ENCODE measurements at places on chromosomes 2 and 18.

DNA sequence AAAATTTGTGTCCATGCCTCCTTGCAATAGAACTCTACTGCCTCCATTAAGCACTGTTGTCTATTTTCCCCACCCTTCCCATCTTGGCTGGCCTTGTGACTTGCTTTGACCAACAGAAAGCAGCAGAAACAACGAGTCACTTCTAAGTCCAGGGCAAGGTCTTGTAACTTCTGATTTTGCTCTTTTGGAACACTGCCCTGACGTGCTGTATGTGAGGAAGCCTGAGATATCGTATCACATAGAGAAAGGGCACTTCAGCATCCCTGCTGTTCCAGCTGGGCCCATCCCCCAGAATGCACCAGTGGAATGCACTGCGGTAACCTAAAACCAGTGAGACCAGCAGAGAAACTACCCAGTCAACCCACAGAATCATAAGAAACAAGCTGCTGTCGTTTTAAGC lies 28.1 kb downstream of the NCKAP1 start:
- DNase-seq, result no peak

DNA sequence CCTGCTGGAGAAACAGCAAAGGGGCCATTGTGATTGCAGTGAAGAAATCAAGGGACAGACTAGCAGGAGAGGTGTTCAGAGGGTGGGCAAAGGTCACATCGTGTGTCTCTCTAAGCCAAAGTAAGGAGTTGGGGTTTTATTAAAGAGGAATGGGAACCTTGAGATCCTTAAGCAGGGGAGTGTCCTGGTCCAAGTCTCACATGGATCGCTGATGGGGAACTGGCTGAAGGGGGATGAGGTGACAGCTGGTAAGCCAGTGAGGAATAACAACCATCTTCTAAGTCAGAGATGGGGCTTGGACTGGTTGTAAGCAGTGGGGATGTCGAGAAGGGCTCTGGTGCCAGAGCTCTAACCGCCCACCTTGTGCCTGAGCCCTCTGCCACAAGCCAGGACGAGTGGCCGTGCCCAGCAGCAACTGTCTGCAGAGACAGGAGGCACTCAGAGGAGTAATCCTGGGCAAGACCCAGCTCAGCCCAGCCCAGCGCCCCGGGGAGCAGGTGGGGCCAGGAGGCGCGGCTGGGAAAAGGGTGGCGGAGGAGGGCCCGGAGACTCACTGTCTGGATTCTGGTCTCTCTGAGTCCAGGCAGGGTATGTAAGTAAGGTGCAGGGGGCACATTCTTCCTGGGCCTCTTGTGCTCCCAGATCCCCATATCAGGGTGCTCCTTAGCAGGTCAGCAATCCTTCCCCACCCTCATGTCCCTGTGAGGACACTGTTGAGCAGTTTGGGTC lies 13.7 kb downstream of the WNT10A start:
- no peak for DNase-seq

- DNase-seq, result no peak
These were observed 86.4 kb downstream of the GCA start for GRCh38 chr2:162430323-162430722.

DNA sequence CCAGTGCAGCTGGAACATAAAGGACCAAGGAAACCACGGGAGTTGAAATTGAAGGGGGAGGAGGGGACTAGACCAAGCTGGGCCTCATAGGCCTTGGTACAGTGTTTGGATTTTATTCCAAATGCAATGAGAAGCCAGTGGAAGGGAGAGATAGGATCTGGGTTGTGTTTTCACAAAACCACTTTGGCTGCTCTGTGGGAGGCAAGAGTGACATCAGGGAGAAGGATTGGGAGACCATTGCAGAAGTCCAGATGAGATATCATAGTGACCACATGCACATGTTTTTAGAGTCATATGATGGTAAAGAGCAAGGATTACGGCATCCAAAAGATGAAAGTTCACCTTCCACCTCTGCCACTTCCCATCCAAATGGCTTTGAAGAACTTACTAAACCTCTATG lies 210.2 kb downstream of the PAX3 start:
- DNase-seq, result no peak

- no peak for DNase-seq
These were observed 73.8 kb downstream of the TMEM185B start for GRCh38 chr2:120149406-120149805.

DNA sequence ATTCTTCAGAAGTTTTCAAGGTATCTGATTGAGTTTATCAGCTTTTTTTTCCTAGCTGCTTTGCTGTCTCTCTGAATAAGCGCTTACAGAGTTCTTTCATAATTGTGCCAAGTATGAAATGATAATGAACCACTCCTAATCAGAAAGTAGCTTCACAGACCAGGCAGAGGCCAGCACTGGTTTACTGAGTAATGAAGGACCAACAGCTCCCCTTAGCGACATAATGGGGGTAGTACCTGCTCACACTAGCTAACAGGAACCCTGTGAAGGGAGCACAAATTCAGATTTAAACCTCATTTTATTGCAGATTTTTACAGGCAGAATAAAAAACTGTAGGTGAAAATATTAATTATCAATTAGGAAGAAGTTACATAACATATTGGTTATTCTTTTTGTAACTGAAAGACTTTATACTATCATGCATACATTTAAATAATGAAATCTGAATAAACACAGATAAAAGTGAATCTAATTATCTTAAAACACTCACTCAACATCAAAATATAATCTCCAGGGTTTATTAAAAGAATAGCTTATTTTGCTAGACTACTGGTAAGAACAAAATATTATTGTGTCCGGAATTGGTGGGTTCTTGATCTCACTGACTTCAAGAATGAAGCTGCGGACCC lies 53.7 kb upstream of the LRRC30 start:
- no peak for DNase-seq

GRCh38 chr2:109260116-109260855 lies 131.3 kb downstream of the SH3RF3 start:
- no peak for DNase-seq

DNA sequence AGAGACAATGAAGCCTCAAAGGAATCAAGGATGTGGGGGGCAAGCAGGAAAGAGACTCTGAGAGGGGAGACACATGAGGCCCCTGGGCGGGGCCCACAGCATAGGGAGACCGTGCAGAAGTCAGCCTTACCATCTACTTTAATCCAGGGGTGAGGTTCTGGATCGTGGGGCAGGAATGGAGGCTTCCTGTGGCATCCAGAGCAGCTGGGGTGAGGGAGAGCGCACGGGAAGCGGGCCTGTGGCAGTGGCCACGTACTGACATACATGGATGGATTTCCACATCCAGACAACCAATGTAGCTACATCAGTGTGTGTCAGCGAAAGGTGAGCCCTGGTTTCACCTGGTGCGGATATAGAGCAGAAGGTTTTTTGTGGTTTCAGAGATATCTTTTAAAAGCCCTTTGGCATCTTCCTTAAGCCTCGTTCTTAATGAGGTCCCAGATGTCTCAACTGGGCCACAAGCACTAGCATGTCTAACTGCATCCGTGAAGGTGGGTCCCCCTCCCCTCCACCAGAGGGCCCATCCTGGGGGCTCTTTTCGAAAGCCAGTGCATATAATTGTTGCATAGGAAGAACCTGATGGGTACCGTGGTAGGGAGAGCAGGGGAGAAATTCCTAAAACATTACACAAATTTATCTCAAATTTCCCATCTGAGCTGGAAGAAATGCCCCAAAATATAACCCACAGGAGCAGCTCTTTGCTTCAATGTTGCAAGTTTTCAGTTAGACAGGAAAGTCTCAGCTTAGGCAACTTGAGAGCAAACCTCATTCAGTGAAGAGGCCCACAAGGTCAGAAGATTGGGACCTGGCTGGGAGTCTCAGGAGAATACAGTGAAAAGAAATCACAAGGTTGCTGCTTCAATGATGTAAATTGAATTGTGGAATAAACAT lies 90.9 kb downstream of the SP3 start:
- DNase-seq, result no peak

- DNase-seq, result no peak
These were observed 463.3 kb downstream of the STK39 start for GRCh38 chr2:167784084-167784425.

DNA sequence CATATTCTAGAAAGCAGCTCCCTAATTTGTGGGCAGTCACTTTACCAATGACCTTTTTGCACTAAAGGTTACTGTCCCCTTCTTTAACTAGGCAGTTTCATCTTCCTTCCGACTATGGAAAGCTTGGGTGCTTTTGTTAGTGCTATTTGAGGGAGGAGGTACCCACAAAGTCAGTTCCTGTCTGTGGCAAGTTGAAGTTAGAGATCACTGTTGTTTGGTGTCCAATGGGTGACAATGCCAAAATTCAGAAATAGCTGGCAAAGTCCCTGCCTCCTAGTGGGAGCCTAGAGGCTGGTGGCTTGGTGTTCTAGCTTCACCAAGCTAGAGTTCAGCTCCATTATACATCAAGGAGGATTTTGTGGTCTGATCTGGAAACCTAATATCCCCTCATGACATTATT lies 87.1 kb upstream of the PNPT1 start:
- no peak for DNase-seq

- DNase-seq, result no peak
These were observed 172.3 kb downstream of the CELF4 start for GRCh38 chr18:37393221-37393827.

GRCh38 chr2:173286153-173286809 lies 68.4 kb upstream of the CDCA7 start:
- DNase-seq, result no peak

DNA sequence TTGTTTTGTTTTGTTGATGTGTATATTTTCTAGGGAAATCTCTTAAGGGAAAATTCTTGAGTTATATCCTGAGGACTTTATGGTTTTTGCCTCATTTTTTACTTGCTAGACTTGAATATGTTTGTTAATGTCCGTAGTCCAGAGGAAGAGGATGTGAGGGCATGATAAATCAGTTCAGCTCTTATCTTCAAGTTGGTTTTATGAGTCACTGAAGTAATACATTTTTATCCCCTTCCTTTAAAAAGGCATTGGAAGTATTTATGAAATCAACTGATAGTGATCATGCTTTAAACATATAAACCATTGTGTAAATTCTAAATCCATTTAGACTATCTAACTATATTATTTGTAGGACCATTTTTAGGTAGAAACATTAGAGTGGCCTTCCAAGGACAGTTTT lies 43.9 kb upstream of the CYBRD1 start:
- DNase-seq, result no peak

DNA sequence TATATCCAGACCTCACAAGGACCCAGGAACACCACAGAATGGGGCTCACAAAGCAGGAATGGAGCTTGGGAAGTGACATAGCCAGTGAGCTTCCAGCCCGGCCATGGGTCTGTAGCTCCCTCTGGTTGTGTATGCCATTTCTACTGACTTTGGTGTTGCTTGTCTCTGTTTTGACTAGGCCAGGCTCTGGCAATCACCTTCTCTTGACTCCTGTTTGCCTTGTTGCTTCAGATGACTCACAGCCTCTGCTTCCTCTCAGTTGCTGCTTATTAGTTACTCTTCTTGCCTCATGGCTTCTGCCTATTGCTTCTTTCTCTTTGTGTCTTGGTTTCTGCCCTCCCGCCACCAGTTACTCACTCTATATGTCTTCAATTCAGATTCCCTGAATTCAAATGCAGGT lies 15.8 kb upstream of the IER3IP1 start:
- DNase-seq, result no peak

GRCh38 chr2:36511858-36512603 lies 85.9 kb downstream of the FEZ2 start:
- no peak for DNase-seq

DNA sequence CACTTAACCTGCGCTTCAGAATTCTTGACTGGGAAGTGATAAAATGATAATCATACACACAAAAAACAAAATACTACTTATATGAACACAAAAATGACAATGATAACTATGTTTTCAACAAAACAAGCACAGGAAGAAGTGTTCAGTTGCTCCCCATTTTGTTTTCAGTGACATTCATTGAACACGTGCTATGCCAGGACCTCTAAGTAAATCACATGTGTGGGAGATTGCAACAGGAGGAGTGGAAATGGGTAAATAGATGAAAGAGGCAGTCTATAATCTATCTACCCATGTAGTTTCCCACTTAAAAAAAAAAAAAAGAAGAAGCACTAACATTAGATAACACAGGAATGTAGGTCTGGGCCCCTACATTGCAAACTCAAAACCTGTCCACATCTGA lies 183.5 kb upstream of the HNRNPA3 start:
- no peak for DNase-seq

DNA sequence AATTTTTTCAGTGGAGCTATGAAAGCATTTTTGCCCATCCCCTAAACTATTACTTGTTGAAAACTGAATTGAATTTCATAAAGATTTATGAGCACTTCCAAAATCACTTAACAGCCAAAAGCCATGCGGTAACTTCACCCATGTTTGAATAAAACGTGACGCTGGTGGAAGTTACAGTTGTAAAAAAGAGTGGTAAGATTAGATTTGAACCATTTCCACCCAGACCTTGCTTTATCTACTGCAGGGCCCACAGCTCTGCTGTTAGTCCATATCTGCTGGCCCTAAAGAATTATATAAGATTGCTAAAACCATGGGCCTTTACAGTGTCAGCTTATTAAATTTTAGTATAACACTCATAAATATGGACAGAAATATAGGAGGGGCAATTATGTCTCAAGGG lies 15.5 kb upstream of the ITGA4 start:
- DNase-seq, result no peak

- peak; percentile 38 for DNase-seq
These were observed 137.6 kb downstream of the COPS8 start for GRCh38 chr2:237223201-237223861.

DNA sequence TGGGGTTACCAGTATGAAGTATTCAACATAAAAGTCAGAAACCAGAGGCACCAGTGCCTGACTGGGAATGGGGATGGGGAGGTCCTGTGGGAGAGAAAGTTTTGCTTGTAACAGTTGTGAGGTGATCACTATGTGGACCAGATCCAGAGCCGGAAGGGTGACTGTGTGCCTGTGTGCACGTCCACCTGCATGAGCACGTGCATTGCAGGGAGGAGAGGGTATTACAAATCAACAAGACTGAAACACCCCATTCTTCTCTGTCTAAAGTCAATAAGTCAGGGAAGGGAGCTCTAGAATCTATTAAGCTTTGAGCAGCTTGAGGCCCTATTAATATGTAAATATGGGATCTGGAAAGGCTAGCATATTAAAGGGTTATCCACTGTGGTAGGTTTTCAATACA lies 241.0 kb upstream of the ACVR2A start:
- DNase-seq, result no peak

DNA sequence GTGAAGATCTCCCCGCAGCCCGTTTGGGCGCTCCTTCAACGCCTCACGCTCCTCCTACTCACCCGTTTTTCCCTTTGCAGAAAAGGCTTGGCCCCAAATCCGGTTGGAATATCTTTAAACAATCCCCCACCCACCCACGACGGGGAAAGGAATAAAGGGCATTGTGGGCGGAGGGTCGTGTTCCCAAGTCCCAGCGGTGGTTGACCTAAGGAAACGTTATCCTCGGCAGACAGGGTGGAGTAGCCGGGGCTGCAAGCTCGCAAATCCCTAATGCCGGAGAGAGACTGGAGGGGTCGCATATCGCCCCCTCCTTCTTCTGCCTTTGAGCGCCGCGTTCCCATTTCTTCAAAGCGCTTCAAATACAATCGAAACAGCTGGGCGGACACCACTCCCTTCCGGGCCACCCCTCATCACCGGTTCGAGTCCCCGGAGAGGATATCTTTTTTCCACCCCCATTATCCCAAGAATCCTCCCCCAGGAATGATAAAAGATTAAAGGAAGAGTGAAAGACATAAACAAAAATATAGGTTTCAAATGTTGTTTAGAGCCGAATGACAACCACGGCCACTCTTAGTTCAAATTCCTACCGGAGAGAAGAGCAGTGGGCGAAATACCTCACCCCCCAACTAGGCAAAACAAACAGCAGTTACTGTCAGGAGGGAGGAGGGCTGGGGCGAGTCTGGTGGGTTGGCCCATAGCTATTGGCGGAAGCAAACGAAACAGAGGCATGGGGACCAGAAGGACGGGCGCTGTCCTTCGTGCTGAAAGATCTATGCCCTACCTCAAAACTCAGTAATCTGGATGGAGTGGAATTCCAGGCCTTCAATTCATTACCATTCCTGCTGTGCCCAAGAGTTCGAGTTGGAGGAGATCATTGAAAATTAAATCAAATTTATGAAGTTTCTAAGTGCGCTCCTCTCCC lies 2.8 kb upstream of the GAD1 start:
- no peak for DNase-seq
